WTC11 (cell line): ENCODE measurements at places on chromosomes 6 and 20.

- DNase-seq: no peak
These were observed 541.2 kb upstream of the FLRT3 start for GRCh38 chr20:14878676-14879019.

DNA sequence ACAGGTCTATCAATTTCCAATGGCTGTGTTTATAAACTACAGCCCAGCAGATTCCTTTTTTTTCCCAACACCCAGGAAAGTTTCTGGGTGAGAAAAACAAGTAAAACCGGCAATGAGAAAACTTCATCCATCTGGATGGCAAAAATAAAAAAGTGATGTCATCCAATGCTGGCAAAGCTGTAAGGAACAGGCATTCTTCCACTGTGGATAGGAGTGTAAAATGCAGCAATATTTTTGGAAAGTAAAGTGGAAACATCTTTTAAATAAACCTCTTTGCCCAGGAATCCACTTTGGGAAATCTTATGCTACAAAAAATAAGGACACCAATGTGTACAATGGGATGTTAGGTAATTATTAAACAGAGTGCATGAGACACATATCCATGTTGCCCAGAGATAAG lies 102.1 kb upstream of the NT5E start:
- no peak for DNase-seq

DNA sequence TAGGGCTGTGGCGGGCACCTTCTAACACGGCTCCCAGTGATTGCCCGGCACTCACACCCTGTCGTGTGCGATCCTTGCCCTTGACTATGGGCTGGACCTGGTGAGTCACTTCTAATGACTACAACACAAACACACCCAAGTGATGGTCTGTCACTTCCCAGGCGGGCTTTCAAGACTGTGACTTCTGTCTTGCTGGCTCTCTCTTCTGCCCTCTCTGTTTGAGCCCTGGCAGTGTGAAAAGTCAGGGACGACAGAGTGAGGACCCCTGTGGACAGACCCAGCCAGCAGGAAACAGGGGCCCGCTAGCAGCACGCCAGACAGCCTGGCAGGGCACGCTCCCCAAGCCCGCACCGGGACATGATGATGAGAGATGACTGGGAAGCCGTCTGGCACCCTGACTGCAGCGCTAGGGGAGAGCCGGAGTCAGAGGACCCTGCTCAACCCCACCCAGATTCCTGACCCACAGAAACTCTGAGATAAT lies 43.0 kb downstream of the KIF16B start:
- no peak for DNase-seq

DNA sequence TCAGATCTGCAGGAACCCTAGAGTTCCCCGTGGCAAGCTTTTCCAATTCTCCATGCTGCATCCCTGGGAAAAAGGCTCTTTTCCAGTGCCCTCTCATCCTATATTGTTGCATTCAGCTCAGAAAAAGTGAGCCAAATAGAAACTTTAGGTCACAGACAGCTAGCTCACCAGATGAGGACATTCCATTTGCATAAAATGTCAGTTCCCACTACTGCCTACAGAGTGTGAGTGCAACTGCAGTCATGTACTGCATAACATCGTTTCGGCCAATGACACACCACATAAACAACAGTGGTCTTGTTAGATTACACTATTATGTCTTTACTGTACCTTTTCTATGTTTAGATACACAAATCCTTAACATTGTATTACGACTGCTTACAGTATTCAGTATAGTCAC lies 8.6 kb downstream of the HS3ST5 start:
- DNase-seq: no peak

- no peak for DNase-seq
These were observed 55.5 kb upstream of the MYO6 start for GRCh38 chr6:75693534-75693933.

GRCh38 chr20:16551607-16552006 lies 21.6 kb downstream of the KIF16B start:
- DNase-seq: no peak

- DNase-seq: no peak
These were observed 168.1 kb upstream of the HDDC2 start for GRCh38 chr6:125469915-125470314.

GRCh38 chr20:62528983-62529891 lies 53.4 kb upstream of the GATA5 start:
- DNase-seq: no peak

GRCh38 chr6:33771146-33772081 lies 17.5 kb downstream of the LEMD2 start:
- DNase-seq: peak; percentile 86

DNA sequence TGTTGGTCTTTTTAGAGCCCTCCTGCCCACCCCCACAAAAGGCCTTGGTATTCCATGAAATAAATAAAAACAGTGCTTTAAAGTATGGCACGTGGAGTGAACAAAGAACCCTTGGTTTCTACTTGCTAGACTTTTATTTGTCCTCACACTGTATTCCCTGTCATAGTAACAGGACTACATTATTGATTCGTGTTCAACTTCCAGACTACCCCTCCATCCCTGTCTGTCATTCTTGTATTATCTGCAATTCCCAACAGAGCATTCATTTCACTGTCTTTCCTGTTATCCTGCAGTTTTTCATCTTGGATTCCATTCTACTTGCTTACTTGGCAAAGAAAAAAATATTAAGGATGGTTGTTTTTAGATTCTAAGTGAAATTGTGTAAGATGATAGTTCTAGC lies 307.4 kb upstream of the CNR1 start:
- DNase-seq: no peak

DNA sequence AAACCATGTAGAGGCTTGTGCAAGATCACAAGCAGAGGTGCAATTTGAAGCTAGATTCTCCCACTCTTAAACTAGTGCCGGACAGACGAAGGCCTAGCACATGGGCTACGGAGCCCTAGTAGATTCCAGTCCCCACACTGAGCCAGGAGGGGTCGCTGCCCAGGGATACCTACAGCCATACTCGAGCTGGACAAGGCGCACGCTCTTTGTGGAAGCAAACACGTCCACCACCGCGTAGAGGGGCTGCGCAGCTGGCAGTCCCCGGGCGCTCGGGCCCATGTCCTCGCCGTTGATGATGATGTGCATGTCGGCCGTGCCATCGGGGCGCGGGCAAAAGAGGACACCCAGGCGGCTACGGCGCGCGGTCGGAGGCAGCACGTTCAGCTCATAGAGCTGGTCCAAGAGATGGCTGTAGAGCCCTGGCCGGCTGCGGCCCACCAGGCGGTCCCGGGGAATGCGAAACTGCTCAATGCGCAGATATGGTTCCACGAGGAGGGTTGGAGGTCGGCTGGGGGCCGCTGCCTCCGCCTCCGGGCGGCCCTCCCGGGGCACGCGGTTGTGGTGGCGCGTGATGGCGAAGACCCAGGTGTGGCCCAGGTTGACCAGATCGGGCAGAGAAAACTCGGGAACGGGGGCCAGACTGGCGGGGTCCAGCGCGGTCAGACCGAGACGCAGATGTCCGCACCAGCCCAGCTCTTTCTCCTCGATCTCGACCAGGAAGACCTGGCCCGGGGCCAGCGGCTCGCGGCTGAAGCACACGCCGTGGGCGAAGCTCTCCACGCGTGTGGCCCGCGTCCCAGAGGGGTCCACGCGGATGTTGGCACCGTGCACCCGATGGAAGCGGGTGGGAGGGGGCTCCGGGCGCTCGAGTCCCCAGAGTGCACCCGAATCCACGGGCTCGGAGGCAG lies 677 bp downstream of the NEURL2 start:
- peak; percentile 89 for DNase-seq

DNA sequence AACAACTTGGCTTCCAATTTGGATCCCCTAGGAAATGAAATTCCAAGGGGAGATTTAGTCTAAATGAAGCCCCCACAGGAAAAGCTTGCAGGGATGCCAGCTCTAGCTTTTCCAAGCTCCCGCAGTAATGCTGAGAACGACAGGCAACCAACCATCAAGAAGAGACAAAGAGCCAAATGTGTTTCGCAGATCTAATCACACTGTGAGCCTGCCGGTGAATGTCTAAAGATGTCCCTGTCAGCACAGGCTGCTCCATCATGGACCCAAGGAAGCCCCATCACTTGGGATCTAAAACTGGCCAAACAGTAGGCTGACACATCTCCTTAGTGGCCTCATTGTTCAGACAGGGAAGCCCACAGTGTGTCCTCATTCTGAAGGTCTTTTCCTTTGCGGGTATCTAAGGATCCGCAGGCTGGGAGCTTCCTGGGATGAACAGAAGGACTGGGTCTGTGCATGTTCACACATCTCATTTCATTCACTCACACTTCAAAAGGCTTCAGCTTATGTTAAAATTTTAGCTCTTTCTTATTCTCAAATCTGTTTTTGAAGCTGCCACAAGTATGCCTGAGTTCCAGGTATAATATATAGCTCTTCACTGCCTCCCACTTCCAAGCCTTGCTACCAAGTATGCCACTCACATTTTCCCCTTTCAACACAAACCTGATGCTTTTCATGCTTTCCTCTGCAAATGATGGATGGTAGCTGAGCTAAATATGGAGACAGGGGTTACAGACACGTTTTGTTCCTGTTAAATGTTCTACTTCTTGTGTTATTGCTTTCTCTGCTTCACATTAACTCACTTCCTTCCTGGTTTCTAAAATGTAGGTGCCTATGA lies 229.8 kb downstream of the HIVEP2 start:
- no peak for DNase-seq

DNA sequence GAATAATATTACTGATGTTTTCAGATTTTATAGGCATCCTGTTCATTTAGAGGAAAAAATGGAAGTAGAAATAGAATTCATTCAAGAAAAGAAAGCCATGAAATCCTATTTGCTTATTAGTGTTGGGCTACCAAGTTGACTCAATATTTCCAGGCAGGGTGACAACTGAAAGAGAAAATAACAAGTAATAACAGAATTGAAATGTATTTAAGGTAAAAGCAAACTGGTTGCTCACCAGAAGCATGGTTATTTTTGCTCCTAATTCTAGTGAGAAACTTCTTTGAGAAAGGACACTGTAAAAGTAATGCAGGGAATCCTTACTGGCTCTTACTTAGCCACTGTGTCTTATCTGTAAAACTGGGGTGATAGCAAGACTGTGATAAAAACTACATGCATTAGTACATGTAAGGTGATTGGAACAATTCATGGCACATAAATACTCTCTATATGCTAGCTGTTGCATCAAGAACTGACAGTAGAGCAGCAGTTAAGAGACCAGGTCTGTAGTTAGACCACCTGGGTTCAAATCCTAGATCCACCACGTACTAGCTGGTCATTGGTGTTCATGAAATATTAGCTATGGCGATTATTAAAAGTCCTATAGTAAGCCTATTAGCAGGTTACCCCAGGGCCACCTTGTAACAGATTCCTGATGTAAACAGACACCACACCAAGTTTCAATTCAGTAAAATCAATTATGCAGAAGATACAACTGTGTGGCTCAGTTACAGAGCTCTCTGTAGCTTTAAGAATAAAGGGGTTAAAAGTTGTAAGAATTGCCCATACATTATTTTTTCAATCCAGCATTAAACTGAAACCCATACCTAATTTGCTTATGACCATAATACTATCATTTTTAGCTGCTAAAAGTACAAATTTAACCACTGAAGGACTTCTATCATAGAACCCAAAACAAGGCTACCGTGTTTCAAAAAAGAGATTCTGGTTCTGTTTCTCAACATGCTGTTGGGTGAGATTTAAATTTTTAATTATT lies 159.2 kb upstream of the COL21A1 start:
- no peak for DNase-seq

GRCh38 chr6:55812509-55812908 lies 62.9 kb downstream of the BMP5 start:
- no peak for DNase-seq

GRCh38 chr6:121901432-121901831 lies 466.0 kb downstream of the GJA1 start:
- no peak for DNase-seq

- DNase-seq: no peak
These were observed 200.5 kb upstream of the HSF2 start for GRCh38 chr6:122198922-122199321.

DNA sequence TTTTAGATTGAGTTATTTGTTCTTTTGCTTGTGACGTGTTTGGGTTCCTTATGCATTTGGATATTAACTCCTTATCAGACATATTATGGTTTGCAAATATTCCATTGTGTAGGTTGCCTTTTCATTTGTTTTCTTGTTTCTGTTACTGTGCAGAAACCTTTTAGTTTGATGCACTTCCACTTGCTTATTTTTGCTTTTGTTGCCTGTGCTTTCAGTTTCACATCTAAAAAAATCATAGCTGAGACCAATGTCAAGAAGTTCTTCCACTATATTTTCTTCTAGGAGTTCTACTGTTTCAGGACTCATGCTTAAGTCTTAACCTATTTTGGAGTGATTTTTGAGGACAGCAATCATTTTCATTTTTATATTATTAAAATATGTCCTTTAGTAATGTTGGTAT lies 113.5 kb downstream of the EPM2A start:
- DNase-seq: no peak

- DNase-seq: no peak
These were observed 257.1 kb downstream of the BCKDHB start for GRCh38 chr6:80363501-80364122.

- DNase-seq: no peak
These were observed 24.2 kb upstream of the TMX4 start for GRCh38 chr20:8043687-8044282.

DNA sequence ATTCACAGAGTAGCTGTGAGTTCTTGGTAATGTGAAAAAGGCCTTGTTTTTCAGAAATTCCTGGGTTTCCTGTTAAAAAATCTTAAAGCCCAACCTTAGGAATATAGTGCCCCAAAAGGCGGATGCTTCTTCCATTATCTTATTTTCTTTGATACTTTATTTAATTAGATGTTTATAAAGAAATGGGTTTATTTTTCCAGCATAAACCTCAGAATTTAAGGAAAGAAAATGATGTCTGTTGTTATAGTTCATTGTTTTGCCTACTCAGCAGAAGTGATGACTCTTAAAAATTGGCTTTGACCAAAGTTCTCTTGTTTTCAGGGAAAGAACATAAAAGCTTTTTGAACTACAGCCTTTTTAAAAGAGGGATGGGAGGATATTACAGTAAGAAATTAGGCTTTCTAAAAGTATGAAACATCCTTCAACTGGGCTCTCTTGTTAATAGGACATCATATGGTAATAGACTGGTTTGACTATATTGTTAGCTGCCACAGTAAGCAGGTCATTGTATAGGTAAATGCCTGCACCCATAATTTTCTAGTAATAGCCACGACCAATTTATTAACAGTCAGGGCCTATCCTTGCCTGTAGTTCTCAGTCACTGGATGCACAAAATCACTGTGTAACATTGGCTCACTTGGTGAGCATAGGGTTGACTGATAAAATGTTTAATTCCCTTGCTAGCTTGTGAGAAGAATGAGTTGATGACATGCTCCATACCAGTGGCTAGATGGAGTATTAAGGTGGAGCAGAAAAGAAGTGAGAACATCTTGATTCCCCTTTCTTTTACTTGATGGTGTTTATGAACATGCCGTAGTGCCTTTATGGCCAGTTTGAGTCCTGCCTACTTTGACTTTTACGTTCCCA lies 5.2 kb downstream of the SRSF6 start:
- no peak for DNase-seq

DNA sequence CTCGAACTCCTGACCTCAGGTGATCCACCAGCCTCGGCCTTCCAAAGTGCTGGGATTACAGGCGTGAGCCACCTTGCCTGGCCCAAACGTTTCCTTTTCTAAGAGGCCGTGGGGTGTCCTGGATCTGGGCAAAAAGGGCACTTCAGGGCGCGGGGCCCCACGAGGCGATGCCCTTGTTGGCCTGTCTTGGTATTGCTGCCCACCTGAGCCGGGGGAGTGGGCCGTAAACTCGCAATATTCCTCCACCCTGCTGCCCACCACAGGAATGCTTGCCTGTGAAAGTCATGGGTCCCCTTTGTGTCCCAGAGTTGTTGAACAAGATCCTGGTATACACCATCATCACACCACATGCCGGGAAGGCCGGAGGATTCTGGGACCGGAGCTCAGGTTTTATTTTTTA lies 49.0 kb downstream of the SSR1 start:
- DNase-seq: no peak

- DNase-seq: no peak
These were observed 25.2 kb upstream of the SRSF6 start for GRCh38 chr20:43432498-43432897.

GRCh38 chr6:79203753-79204253 lies 30.7 kb downstream of the HMGN3 start:
- no peak for DNase-seq
